ENCODE measurements at places on chromosomes 1 and 21. TPM values are rescaled to one million over a fixed set of nuclear protein-coding genes. Genes with fewer than 3 reads are reported as not detected.

Gene MNDA
- total RNA-seq, result not detected

DNA sequence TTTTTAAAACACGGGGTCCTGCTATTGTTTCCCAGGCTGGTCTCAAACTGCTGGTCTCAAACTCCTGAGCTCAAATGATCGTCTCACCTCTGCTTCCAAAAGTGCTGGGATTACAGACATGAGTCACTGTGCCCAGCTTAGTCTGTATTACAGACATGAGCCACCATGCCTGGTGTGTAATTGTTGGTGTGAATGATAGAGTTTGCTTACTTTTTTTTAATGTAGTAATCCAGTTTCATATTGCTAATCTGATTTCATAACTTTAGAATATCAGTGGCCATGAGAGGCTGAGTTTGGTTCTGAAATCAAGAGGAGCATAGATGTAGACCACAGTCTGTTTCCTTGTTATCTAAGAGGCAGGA is 3.4 kb downstream of the EPB41 start:
- peaks cover 40% of the 10 kb centered on the region for H3K4me1 ChIP-seq
- H3K4me3 ChIP-seq, result no peak overlapping the region
- H3K36me3 ChIP-seq, result peaks cover 3% of the 10 kb centered on the region
- no peak for DNase-seq

Gene WNT3A
- total RNA-seq, result not detected

DNA sequence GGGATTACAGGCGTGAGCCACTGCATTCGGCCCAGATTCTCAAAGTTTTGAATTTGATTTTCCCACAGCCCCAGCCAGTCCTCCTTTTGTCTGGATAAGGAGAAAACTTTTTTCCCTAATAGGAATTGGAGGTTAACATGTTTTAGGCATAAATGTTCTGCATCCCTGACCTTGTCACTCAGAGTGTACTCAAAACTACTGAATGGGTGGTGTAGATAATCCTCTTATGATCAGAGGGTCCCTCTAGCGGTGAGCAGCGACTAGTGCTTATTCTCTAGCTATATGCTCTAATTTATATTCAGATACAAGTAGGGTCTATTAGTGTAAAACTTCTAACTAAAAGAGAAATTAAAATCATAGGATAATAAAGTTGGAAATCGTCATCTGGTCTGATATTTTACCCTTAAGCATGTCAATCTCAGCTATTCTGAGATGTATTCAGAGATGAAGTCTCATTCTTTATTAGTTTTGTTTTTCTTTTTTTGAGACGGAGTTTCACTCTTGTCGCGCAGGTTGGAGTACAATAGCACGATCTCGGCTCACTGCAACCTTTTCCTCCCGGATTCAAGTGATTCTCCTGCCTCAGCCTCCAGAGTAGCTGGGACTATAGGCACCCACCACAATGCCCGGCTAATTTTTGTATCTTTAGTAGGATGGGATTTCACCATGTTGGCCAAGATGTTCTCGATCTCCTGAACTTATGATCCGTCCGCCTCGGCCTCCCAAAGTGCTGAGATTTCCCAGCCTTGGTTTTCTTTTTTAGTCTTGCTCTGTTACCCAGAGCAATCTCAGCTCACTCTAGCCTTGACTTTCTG is 2.7 kb upstream of the PSMD4 start:
- H3K27ac ChIP-seq, result peak overlapping the region; percentile 30
- H3K4me1 ChIP-seq, result peaks cover 5% of the 10 kb centered on the region
- no peaks in the 10 kb centered on the region for H3K27me3 ChIP-seq
- peaks cover 28% of the 10 kb centered on the region for H3K36me3 ChIP-seq

Gene INSRR
- 0.15 TPM for total RNA-seq

- peaks cover 8% of the 10 kb centered on the region for H3K27me3 ChIP-seq
- no peak overlapping the region for H3K4me3 ChIP-seq
- H3K36me3 ChIP-seq, result no peaks in the 10 kb centered on the region
- no peak for DNase-seq
Measured at GRCh38 chr1:161497961-161498360, 7.3 kb upstream of the FCGR2A start.

DNA sequence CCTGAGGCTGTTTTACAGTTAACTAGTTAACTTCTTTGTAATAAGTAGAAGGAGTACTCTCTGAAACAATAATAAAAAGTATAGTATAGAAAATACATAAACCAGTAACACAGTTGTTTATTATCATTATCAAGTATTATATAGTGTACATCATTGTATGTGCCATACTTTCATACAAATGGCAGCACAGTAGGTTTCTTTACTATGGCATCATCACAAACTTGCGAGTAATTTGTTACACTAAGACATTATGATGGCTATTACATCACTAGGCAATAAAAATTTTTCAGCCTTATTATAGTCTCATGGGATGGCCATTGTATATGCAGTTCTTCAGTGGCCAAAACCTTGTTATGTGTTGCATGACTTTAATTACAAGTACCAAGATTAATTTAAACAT is 1376.5 kb upstream of the ADGRL2 start:
- H3K4me3 ChIP-seq, result no peak overlapping the region
- no peak for DNase-seq
- H3K36me3 ChIP-seq, result no peaks in the 10 kb centered on the region
- H3K27ac ChIP-seq, result no peak overlapping the region
- H3K4me1 ChIP-seq, result no peaks in the 10 kb centered on the region

GRCh38 chr1:230163205-230163604 is 96.2 kb downstream of the GALNT2 start:
- no peak for DNase-seq
- no peaks in the 10 kb centered on the region for H3K36me3 ChIP-seq
- peaks cover 27% of the 10 kb centered on the region for H3K4me1 ChIP-seq
- no peak overlapping the region for H3K4me3 ChIP-seq

DNA sequence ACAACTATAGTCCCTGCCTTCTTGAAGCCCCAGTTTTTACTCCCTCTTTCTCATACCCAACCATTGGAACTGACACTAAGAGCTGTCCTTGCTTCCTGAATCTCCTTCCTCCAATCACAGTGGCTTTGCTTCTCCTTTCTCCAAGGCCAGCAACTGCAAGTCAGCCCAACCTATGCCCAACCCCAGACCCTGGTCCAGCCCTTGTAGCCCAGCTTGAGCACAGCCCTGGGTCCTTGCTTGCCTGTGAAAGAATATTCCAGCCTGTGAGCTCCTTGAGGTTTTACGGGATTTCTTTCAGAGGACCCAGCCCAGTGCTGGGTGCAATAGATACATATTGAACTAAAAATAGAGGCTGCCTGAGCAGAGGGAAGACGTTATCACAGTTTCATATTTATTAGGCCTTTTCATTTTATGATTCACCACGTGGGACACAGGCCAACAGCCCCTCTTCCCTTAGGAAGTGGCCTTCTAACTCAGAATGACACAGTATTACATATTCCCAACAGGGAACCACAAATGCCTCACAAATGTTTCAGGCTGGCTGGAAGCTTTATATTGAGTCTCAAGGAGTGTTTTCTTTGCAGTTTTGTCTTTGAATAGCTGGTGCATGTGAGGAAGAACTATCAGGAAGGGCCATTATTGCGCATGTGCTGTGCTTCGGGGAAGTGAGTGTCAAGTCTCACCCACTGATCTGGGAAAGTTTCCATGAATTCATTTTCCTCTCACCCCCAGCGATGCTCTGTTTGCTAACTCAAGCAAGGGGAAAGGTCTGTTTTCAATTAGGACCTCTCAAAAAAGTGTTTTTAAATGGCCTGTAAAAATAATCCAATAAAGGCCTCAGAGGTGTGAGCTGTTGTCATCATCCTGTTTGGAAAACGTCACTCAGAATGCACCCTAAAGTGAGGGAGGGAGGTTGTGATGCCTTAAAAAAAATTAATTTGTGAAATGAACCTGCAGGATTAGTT is 92.3 kb upstream of the NFIA start:
- peaks cover 18% of the 10 kb centered on the region for H3K4me1 ChIP-seq
- no peaks in the 10 kb centered on the region for H3K27me3 ChIP-seq
- peak; percentile 84 for DNase-seq
- H3K27ac ChIP-seq, result peak overlapping the region; percentile 51

Gene MAB21L3
- total RNA-seq, result 4.8 TPM

Gene BMP8A
- total RNA-seq, result not detected

GRCh38 chr1:23897083-23897482 is 16.1 kb downstream of the CNR2 start:
- H3K27me3 ChIP-seq, result no peaks in the 10 kb centered on the region
- no peaks in the 10 kb centered on the region for H3K4me1 ChIP-seq
- no peak overlapping the region for H3K27ac ChIP-seq
- no peak overlapping the region for H3K4me3 ChIP-seq

- DNase-seq, result no peak
- H3K27me3 ChIP-seq, result no peaks in the 10 kb centered on the region
- no peaks in the 10 kb centered on the region for H3K36me3 ChIP-seq
- no peak overlapping the region for H3K27ac ChIP-seq
- no peaks in the 10 kb centered on the region for H3K4me1 ChIP-seq
Measured at GRCh38 chr1:228964178-228965089, 229.2 kb downstream of the RHOU start.

Gene HORMAD1
- total RNA-seq, result not detected

- H3K36me3 ChIP-seq, result no peaks in the 10 kb centered on the region
- no peak overlapping the region for H3K27ac ChIP-seq
- no peak for DNase-seq
- no peaks in the 10 kb centered on the region for H3K4me1 ChIP-seq
- H3K27me3 ChIP-seq, result no peaks in the 10 kb centered on the region
Measured at GRCh38 chr1:50329332-50329932, 93.8 kb downstream of the DMRTA2 start.

DNA sequence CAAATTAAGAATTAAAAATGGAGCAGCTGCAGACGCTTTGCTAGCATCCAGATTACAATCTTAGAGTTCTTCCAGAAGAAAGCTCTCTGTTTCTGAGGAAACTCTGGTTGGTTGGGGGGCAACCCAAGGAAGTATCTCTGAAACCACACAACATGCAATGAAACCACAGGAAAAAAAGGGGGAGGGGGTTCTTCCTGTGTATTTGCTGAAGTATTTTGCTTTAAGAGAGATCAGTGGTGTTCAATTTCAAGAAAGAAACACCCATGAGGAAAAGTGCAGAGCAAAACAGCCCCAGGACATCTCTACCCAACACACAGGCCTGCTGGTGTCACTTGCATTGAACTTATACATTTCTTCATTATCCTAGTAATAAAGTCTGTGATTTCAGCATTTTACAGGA is 19.7 kb upstream of the TIAM1 start:
- H3K27ac ChIP-seq, result no peak overlapping the region
- DNase-seq, result no peak
- no peak overlapping the region for H3K4me3 ChIP-seq
- H3K4me1 ChIP-seq, result no peaks in the 10 kb centered on the region

Data from A673 (cell line).